ENCODE measurements at places on chromosomes 16 and 17.

- no peak for DNase-seq
Measured at GRCh38 chr17:40952661-40953060, 14.1 kb downstream of the KRT39 start.

GRCh38 chr17:5618476-5618875, 34.2 kb upstream of the NLRP1 start:
- no peak for DNase-seq

DNA sequence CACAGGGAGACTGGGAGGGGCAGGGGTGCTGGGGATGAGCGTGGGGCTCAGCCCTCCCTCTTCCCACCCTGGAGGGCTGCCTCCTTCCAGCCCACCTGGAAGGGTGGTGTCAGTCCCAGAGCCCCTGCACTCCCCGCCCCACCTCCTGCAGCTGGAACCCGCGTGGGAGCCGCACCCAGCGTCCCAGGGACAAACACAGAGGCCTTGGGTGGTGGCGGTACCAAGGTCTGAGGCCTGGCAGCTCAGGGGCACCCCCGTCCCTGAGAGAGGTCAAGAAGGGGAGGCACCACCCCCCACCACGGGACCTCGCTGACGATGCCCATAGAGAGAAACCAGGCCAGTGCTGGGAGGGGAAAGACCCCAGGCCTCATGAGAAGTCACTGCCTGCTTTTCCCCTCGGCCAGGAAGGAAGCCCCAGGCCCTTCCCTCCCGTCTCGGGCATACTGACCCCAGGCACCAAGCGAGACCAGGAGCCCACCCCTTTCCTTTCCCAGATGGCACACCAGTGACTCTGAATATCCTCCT, 4.1 kb downstream of the HS3ST6 start:
- no peak for DNase-seq

DNA sequence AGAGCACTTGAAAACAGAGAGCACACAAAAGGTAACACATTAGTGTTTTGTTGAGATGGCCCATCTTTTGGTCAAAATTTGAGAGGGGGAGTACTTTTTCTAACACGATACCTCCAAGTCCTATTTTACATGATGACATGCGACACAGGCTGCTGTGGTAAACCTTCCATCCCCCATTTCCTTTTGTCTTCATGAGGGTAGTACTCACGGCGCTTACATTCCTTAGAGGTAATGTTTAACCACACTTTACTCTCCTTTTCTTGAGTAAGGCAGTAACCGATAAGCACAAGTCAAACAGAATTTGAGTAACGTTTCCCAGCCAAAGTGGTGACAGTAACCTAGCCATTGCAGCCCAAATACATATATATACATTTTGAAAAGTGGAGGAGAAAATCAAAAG, 35.8 kb upstream of the PITPNM3 start:
- no peak for DNase-seq

DNA sequence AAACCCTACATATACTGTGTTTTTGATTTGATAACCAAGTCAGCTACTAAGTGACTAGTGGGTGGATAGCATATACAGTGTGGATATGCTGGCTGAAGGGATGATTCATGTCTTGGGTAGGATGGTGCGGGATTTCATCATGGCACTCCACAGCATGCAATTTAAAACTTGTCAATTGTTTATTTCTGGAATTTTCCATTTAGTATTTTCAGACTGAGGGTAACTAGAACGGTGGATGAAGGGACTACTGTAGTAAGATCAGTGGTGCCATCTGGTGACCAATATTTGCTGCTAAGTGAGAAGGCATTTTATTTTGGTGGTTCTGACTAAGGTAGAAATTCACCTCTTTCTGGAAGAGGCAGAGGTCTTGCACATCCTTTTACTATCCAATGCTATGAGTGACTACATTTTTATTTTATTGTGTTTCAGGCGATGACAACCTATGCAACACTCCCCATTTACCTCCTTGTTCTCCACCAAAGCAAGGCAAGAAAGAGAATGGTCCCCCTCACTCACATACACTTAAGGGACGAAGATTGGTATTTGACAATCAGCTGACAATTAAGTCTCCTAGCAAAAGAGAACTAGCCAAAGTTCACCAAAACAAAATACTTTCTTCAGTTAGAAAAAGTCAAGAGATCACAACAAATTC, 3.1 kb downstream of the CDC6 start:
- DNase-seq = no peak

GRCh38 chr17:21530311-21530710, 154.2 kb downstream of the KCNJ12 start:
- no peak for DNase-seq

DNA sequence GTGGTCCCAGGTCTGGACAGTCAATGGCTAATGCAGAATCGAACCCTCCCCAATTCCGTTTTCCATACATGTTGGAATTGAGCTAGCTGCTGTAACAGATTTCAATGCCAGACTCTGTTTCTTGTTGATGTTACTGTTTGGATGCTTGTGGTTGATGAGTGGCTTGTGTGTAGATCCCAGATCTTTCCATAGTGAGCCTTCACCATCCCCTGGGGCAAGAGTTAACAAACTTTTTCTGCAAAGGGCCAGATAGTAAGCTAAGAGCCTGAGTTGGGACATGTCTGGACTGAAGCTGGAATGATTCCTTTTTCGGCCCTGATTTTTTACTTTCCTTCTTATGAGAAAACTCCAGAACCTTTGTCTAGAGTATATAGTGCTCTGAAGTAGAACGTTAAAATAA, 296.3 kb downstream of the CPPED1 start:
- no peak for DNase-seq

- DNase-seq = no peak
Measured at GRCh38 chr17:14903854-14904253, 361.3 kb downstream of the PMP22 start.

GRCh38 chr17:80939151-80940145, 52.2 kb upstream of the CHMP6 start:
- DNase-seq = no peak

GRCh38 chr17:59746849-59747445, 39.5 kb downstream of the VMP1 start:
- no peak for DNase-seq

- DNase-seq = no peak
Measured at GRCh38 chr16:50688083-50688482, 5.3 kb upstream of the NOD2 start.

DNA sequence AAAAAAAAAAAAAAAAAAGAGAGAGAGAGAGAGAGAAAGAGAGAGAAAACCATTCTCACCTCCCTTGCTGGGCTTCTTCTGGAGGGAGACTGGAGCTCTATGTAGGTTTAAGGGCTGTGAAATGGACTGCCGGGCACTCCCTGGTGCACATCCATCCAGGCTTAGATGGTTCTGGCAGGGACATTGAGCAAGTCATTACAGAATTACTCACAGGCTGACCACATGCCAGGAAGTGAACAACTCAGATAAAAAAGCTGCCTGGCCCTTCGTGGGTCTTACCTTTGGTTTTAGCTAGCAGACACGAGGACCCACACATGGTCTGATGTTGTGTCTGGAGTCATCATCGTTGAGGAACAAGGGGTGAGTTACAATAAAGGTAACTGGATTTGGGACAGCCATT, 847.4 kb upstream of the EEF2KMT start:
- no peak for DNase-seq

DNA sequence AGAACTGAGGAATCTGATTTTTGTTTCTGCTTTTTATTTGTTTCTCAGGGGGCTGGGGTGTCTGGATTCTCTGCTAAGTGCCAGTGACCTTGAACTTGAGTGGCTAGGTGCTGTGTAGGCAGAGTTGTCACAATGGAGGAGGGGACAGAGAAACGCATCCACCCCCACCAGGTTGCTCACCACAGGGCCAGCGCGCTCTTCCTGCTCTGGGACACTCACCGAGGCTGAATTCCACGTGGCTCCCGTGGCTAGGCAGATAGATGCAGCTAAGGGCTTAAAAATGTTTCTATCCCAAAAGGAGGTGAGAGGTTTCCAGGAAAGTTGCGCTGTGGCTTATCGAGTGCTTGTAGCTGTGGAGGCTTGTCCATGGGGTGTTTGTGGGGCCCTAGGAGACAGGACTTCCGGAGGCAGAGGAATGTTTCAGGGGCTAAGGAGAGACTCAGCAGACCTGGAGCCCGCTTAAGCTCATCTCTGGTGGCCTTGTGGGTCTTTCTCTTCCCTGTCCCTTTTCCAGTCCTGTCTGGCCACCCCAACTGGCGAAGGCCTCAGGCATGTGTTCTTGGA, 36.8 kb downstream of the ADCY7 start:
- no peak for DNase-seq

DNA sequence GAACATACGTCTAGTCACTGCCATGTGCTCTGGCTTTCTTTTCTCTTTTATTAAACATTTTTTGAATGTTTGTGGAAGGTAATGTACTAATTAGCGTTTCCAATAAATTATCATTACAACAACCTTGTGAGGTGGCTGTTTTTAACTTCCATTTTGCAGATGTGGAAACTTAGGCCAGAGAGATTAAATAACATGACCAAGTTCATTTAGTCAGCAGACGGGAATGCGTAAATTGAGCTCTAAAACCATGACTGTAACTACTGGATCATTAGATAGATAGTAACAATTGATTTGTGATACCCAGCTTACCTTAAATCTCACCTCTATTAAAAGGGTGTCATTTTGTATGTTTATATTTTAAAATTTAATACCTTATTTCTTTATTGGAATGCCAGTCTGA, 49.4 kb downstream of the RABEP1 start:
- DNase-seq = no peak

DNA sequence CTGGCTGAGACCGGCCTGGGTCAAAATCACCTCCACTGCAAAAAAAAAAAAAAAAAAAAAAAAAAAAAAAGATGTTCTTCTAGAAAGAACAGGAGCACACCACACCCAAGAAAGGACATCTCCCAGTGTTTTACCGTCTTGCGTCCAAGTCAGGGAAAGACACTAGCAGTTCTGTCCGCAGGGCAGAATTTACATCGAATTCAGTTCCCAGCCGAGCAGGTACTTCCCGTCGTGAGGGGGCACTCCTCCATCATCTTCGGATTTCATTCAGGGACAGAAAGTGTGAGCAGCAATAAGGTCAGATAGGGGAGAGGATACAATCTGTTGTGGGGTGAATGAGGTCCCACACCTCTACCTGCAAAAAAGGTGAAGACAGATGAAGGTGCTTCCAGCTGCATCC, 574.7 kb downstream of the KCNJ18 start:
- DNase-seq = no peak

DNA sequence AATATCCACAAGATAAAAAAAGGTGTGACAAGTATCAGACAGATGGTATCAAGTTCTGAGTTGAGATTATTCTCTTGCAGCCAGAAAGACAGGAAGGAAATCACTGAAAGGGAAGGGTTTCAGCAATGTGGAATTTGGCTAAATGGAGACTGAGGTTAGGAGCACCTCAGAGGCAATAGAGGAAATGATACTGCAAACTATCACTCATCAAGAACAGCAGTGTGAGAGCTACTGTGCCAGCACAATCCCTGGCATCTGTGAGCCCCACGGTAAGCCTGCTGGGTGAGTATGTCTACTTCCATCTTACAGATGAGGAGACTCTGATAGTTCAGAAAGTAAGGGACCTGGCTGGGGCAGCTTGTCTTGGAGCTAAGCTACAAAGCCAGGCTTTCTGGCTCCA, 162.0 kb downstream of the SALL1 start:
- no peak for DNase-seq

- DNase-seq = no peak
Measured at GRCh38 chr16:16143038-16143763, 80.1 kb downstream of the ABCC6 start.
